CMK (cell line): ENCODE measurements at places on chromosomes 16 and 17.
A peak's percentile ranks its signal among the peaks of the same experiment; 100 is the strongest.

DNA sequence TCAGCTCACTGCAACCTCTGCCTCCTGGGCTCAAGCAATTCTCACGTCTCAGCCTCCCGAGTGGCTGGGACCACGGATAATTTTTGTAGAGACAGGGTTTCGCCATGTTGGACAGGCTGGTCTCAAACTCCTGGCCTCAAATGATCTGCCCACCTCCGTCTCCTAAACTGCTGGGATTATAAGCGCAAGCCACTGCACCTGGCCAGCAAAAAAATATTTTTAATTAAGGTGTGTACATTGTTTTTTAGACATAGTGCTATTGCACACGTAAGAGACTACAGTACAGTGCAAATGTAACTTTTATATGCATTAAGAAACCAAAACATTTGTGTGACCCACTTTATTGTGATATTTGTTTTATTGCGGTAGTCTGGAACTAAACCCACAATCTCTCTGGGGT is 49.0 kb downstream of the NACA2 start:
- DNase-seq = no peak

DNA sequence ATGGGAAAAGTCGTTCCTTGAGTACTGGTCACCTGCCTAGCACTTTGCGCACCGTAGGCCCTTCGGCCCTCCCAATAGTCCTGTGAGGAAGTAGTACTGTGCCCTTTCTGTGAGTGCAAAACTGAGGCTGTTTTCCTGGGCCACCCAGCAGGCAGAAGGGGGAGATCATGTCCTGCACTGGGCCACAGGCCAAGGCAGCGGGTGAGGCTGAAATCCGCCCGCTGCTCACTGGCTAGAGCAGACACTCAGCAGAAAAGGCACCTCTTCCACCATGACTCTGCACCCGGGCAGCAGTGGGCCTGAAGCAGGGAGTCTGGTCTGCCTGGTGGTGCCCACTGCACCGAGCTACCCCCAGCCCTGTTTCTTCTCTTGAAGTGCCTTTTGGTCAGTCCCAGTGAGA is 20.2 kb downstream of the METTL22 start:
- DNase-seq = no peak

DNA sequence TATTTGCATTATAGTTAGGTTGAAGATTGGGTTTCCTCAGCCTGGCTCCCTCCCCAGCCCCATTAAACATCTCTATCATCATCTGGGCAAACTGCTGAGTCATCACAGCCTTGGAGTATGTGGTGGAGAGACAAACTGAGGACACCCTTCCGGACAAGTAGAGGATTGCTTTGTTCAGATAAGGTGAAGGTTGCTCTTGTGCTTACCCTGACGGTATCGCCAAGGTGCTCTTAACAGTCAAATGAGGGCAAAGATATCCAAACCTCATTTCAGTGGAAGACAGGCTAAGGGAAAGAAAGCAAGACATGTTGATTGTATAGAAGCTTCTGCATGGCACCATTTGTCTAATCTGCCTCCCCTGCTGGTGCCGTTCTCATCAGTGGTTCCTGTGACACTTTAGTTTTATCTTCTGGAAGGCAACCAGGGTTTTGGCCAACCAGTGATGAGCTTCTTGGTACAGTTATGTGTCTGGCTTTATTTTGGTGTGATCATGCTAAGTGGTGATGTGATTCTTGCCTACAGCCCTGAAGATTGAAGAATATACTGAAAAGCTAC is 56.9 kb upstream of the LGALS9 start:
- peak; percentile 88 for DNase-seq

DNA sequence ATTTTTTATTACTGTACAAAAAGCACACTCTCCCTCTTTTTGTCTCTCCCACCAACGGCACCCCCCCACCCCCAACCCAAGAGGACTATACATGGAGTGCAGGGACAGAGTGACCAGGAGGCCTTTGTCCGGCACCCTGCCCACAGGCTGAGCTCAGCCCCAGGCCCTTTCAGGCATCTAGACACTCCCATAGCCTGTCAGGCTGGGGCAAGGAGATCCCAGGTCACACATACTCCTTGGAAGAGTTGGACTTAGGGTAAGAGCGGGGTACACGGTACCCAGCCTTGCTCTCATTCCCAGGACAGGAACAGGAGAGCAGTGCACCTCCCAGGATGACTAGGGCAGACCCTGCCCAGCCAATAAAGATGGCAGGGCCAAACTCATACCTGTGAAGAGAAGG is 2.1 kb downstream of the CLDN7 start:
- DNase-seq = no peak

GRCh38 chr16:10522966-10523365 is 57.4 kb downstream of the EMP2 start:
- DNase-seq = no peak

GRCh38 chr16:62965831-62966230 is 929.6 kb upstream of the CDH8 start:
- DNase-seq = no peak

DNA sequence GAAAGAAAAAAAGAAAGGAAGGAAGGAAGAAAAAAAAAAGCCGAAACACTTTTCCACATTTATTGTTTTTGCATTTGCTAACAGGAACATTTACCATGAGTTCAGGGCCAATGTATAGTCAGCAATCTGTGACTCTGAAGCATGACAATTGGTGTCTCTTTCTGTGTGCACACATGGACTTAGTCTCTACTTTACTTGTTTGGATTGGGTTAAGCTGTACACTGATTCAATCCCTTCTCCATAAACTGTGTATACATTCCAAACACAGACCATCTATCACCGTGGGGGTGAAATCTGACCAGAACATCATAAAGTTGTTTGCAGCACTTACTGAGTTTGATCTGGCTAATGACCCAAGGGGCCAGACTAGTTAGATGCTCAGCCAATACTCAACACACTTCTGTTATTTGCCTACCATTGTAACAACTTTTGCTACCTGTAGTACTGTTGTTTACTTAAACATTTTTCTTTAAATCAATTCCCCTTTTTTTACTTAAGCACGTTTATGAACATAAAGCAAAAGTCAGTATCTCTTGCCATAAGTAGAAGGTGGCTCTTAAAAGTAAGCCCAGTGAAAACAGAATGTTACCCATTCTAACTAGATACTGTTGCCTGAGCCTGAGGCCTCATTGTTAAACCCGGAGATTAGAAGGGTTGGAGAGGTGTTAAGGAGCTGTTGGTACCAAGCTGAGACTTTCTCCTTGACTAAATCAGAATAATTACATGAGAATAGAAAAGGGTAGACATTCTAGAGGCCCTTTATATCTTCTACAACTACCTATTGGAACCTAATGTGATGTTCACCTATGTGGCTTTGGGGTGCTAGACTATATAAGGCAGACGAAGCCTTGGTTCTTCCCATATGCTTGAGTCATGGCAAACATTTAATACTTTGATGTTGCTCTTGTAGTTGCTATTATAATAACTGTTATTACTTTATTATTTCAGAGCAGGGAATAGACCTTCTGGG is 41.8 kb downstream of the SCNN1B start:
- DNase-seq = no peak

- DNase-seq = no peak
Measured at GRCh38 chr16:75296606-75297005, 45.2 kb upstream of the BCAR1 start.

GRCh38 chr16:11264155-11264832 is 4.8 kb downstream of the TNP2 start:
- no peak for DNase-seq

- no peak for DNase-seq
Measured at GRCh38 chr17:77429369-77429968, 288.7 kb downstream of the SEC14L1 start.

GRCh38 chr16:53126390-53126789 is 71.6 kb downstream of the CHD9 start:
- no peak for DNase-seq

DNA sequence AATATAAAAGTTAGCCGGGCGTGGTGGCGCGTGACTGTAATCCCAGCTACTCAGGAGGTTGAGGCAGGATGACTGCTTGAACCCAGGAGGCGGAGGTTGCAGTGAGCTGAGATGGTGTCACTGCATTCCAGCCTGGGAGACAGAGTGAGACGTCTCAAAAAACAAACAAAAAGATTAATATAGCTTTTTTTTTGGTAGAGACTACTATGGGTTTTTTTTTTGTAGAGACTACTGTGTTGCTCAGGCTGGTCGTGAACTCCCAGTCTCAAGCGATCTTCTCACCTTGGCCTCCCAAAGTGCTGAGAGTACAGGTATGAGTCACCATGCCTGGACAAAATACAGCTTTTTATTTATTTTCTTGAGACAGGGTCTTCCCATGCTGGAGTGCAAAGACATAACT is 20.2 kb downstream of the ZNRF1 start:
- no peak for DNase-seq

GRCh38 chr17:7632492-7632894 is 2.6 kb downstream of the SHBG start:
- no peak for DNase-seq

DNA sequence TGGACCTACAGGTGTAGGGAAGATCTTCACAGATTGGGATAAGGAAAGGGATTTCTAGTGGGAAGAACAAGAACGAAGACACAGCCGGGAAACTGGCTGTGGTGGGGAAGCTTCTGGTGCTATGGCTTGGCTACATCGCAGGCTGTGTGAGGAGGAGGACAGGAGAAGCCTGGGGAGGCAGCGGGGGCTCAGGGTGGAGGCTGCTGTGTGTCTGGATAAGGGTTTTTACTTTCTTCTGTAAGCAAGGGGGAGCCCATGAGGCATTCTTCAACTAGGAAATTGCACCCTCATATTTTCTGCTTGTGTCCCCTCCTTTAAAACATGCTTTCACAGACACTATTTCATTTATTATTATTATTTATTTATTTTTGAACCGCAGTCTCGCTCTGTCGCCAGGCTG is 2.9 kb upstream of the RHBDF2 start:
- DNase-seq = no peak

- DNase-seq = no peak
Measured at GRCh38 chr17:62854098-62854680, 46.1 kb upstream of the MARCHF10 start.

DNA sequence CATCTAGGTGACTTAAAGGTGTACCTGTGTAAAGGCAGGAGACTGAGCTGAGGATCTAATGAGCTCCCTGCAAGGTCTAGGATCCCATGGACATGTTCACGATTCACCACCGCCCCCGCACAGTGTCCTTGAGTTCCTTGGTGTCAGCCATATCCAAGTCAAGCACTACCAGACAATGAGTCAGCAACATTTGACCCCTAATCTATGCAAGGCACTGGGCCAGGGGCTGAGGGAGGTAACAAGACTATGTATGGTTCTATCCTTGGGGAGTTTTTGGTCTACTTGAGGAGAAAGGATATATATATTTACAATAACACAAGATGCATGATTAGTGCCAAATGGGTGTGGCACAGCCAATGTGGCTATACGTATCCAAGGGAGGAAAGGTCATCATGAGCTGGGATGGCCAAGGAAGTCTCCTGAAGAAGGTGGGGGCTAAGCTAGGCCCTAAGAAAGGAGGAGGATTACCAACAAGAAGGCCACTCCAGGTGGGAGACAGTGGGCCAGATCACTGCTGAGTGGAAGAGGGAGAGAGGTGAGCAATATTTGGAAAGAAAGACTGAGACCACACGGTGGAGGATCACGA is 35.0 kb downstream of the ITGB3 start:
- DNase-seq = no peak

DNA sequence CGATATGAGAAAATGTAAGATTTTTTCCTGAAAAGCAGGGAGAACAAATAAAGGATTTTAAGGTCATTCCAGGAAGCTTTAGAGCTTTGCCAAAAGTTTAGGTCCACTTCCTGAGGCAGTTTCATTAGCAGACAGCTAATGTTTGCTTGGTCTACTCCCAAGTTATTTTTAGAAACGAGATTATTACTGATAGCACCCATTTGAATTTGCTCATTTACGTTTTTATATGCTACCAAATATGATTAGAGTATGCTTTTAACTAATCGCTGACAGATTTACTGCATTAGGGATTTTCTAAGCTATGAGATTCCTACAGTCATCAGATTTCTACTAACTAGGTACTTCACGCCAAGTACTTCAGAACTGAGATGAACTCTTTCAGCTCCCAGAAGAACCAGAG is 98.1 kb downstream of the WNT3 start:
- DNase-seq = no peak

DNA sequence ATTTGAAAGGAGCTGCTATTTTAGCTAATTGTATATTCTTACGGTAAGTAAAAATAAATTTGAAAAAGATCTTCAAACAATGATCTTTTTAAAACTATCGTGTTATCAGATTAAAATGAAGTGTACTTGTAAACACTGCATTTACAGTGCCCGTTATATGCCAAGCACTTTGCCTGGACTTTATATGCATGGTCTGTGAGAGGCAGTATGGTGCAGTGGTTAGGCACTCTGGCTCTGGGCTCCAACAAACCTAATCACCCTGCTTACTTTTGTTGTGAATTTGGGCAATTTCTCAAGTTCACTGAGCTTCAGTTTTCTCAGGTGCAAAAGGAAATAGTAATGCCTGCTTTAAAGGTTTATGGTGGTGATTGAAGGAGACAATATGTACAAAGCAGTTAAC is 1.4 kb downstream of the PMP22 start:
- no peak for DNase-seq
